A549 treated with dexamethasone at 1 μM for 4 hours (cell line): ENCODE measurements at places on chromosomes 13 and 19. TPM values are rescaled to one million over a fixed set of nuclear protein-coding genes. Genes with fewer than 3 reads are reported as not detected.

Gene FXYD7
- 0.14 to 0.19 TPM (median 0.17 TPM) in 3 of 5 replicates, not detected in the others for total RNA-seq

Gene CYP2A7
- not detected in 5 replicates for total RNA-seq

Gene ZNF577
- 0.06 to 0.13 TPM (median 0.09 TPM) in 4 of 5 replicates, not detected in the other for total RNA-seq

Gene GRIK5
- 0.21 to 0.85 TPM (median 0.43 TPM) in 5 replicates for total RNA-seq

Gene DMKN
- 31.6 to 41.1 TPM (median 36.7 TPM) in 5 replicates for total RNA-seq

Gene MISP
- total RNA-seq: 60.7 to 84.1 TPM (median 81.1 TPM) in 5 replicates

Gene CLC
- not detected in 5 replicates for total RNA-seq

Gene GPR12
- not detected in 5 replicates for total RNA-seq

Gene ADGRE3
- total RNA-seq: not detected in 5 replicates

Gene ITGBL1
- 1.1 to 2.0 TPM (median 1.7 TPM) in 5 replicates for total RNA-seq

Gene PRKCG
- 4.1 to 7.3 TPM (median 6.1 TPM) in 5 replicates for total RNA-seq

Gene DLL3
- total RNA-seq: 7.2 to 9.6 TPM (median 9.0 TPM) in 5 replicates

Gene ZNF8
- 1.2 to 1.5 TPM (median 1.3 TPM) in 5 replicates for total RNA-seq

Gene RASAL3
- not detected in 5 replicates for total RNA-seq

Gene CELF5
- total RNA-seq: 0.30 to 0.52 TPM (median 0.40 TPM) in 5 replicates

Gene C19orf67
- not detected in 5 replicates for total RNA-seq

Gene FREM2
- 0.01 TPM in 1 of 5 replicates, not detected in the others for total RNA-seq

Gene PCP2
- total RNA-seq: not detected in 5 replicates

Gene ZNF554
- 0.67 to 1.1 TPM (median 0.93 TPM) in 5 replicates for total RNA-seq

Gene FCAR
- total RNA-seq: not detected in 5 replicates

Gene ZNF540
- total RNA-seq: 0.05 to 0.17 TPM (median 0.16 TPM) in 4 of 5 replicates, not detected in the other

Gene PLPPR3
- 2.6 to 5.1 TPM (median 3.6 TPM) in 5 replicates for total RNA-seq

Gene ERICH4
- not detected in 5 replicates for total RNA-seq

Gene CEACAM20
- total RNA-seq: 0.05 to 0.06 TPM (median 0.05 TPM) in 4 of 5 replicates, not detected in the other

Gene DIAPH3
- total RNA-seq: 6.7 to 9.6 TPM (median 8.3 TPM) in 5 replicates

Gene C3
- 43.4 to 62.3 TPM (median 59.3 TPM) in 5 replicates for total RNA-seq

Gene GRIN2D
- 5.0 to 9.7 TPM (median 8.6 TPM) in 5 replicates for total RNA-seq

Gene PLK5
- total RNA-seq: not detected in 5 replicates

Gene ACTN4
- total RNA-seq: 774 to 1,271 TPM (median 1,229 TPM) in 5 replicates

Gene CEACAM4
- not detected in 5 replicates for total RNA-seq

Gene ATP4A
- total RNA-seq: 0.02 to 0.19 TPM (median 0.08 TPM) in 4 of 5 replicates, not detected in the other

Gene PNMA8A
- total RNA-seq: 8.1 to 9.4 TPM (median 9.1 TPM) in 5 replicates

Gene KLK15
- total RNA-seq: not detected in 5 replicates

Gene HCST
- total RNA-seq: 0.15 to 0.47 TPM (median 0.32 TPM) in 4 of 5 replicates, not detected in the other

Gene PABPC3
- total RNA-seq: 0.14 to 0.22 TPM (median 0.21 TPM) in 5 replicates

Gene ZNF730
- total RNA-seq: not detected in 5 replicates

Gene PEAK3
- total RNA-seq: 0.15 to 0.41 TPM (median 0.31 TPM) in 5 replicates

Gene TSSK6
- total RNA-seq: 1.0 to 2.1 TPM (median 1.6 TPM) in 5 replicates

Gene CYP2S1
- total RNA-seq: 16.1 to 27.3 TPM (median 23.6 TPM) in 5 replicates

Gene FCHO1
- 14.9 to 20.9 TPM (median 19.1 TPM) in 5 replicates for total RNA-seq

Gene ZIC5
- 2.2 to 2.8 TPM (median 2.4 TPM) in 5 replicates for total RNA-seq

Gene COX6B1
- 1,250 to 1,794 TPM (median 1,275 TPM) in 5 replicates for total RNA-seq

Gene ZNF441
- 0.01 TPM in 1 of 5 replicates, not detected in the others for total RNA-seq

Gene PCDH17
- total RNA-seq: 0.01 to 0.02 TPM (median 0.01 TPM) in 4 of 5 replicates, not detected in the other

Gene CABP5
- total RNA-seq: not detected in 5 replicates

Gene SAMD1
- 26.8 to 44.2 TPM (median 40.6 TPM) in 5 replicates for total RNA-seq

Gene PIN1
- 54.0 to 74.6 TPM (median 72.3 TPM) in 5 replicates for total RNA-seq

Gene SLITRK5
- total RNA-seq: 0.45 to 0.70 TPM (median 0.62 TPM) in 5 replicates

Gene ZNF560
- total RNA-seq: not detected in 5 replicates

Gene RFPL4A
- 0.61 to 1.2 TPM (median 0.88 TPM) in 5 replicates for total RNA-seq

Gene CD79A
- total RNA-seq: 0.92 to 1.2 TPM (median 1.0 TPM) in 5 replicates

Gene TTC9B
- total RNA-seq: 0.25 to 0.54 TPM (median 0.32 TPM) in 5 replicates

Gene TEX26
- not detected in 5 replicates for total RNA-seq

Gene SLC25A41
- total RNA-seq: 0.09 to 0.22 TPM (median 0.14 TPM) in 5 replicates

Gene ZNF738
- total RNA-seq: 0.86 to 1.1 TPM (median 1.0 TPM) in 5 replicates
